Activated naive CD8-positive, alpha-beta T cell treated with anti-CD3 and anti-CD28 coated beads, Interleukin-2, amount 50 U/mL, for 24 hours (primary cell): ENCODE measurements at places on chromosomes 16 and 17.

DNA sequence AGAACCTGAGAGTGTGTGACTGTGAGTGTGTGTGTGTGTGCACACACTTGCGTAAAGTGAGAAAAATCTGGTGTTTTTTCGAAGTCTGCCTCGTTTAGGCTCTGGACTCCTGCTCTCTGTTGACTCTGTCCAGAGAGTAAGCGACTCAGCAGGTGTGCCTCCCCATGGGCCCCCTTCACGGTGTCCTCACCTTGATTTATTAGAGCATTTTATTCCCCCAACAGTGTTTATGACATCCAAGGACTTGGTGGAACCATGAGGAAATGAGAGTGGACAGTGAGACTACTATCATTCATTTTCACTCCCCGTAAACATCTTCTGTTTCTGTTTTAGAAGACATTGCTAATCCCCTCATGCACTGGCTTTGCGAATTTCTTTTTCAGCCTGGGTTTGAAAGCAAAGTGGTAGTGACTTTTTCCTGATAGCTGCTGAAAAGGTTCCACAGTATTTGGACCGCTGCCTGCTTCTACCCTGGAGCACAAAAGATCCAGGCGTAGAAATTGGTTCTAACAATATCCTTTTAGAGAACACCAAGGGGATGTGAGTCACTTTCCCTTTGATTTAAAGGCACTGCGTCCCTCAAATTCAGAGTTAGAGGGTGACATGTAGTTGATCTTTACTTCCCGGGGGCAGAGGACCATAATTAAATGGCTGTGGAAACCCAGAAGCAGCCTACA lies 218.2 kb downstream of the WWOX start:
- DNase-seq: no peak
- H3K36me3 ChIP-seq: no peaks in the 10 kb centered on the region
- no peaks in the 10 kb centered on the region for H3K4me1 ChIP-seq
- no peak overlapping the region for H3K4me3 ChIP-seq

DNA sequence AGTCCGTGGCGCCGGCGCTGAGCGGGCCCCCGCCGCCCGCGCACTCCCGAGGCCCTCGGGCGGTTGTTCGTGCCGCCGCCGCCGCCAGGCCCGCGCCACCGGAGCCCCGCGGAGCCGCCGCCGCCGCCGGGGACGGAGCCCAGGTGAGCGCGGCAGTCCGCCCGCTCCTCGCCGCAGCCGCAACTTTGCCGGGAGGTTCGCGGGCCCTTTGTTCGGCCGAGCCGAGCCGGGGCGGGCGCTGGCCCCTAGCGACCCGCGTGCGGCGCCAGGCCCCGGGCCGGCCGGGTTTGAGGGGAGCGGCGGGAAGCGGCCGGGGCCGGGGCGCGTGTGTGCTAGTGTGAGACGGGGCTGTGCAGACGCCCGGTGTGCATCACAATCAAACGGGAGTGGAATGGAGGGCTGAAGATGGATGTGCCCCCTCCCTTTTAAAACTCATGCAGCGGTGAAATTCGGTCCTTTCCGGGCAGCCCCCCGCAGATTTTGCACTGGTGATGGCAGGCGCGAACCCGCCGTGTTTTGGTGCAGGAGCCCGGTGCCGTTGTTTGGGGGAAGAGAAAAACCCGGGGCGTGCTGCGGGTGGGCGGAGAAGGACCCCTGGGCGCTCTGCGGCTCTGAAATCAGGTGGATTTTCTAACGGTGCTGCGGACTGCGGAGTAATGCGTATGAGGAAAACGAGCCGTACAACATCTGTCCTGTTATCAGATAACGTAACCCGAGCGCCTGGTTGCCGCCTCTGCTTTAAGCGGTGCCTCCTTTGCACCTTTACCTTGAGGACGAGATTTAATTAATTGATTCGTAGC lies 823 bp downstream of the TNRC6C start:
- H3K36me3 ChIP-seq: no peaks in the 10 kb centered on the region
- peaks cover 6% of the 10 kb centered on the region for H3K27me3 ChIP-seq
- peaks cover 51% of the 10 kb centered on the region for H3K4me1 ChIP-seq

- no peaks in the 10 kb centered on the region for H3K36me3 ChIP-seq
- no peaks in the 10 kb centered on the region for H3K4me1 ChIP-seq
- H3K4me3 ChIP-seq: no peak overlapping the region
Observed at GRCh38 chr17:36890398-36891168, 46.7 kb upstream of the LHX1 start.

DNA sequence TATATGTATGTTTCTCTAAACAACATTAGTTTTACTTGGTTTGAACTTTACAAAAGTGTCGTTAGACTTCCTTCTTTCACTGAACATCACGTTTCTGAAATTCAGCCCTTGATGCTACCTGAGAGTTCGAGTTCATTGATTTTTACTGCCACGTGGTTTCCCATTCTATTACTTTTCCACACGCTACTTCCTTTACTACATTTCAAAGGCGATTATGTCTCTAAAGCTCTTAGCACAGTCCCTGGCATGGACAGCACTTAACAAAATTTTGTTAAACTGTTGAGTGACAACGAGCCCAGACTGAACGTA lies 15.9 kb upstream of the ARHGAP17 start:
- H3K36me3 ChIP-seq: no peaks in the 10 kb centered on the region
- peaks cover 55% of the 10 kb centered on the region for H3K4me1 ChIP-seq
- peak overlapping the region; percentile 92 for H3K4me3 ChIP-seq
- DNase-seq: no peak
- peak overlapping the region; percentile 98 for H3K27ac ChIP-seq

- H3K4me3 ChIP-seq: no peak overlapping the region
- H3K4me1 ChIP-seq: no peaks in the 10 kb centered on the region
- peaks cover 21% of the 10 kb centered on the region for H3K27me3 ChIP-seq
- no peaks in the 10 kb centered on the region for H3K36me3 ChIP-seq
- no peak for DNase-seq
Observed at GRCh38 chr16:1079786-1080525, 7.4 kb downstream of the SSTR5 start.

GRCh38 chr17:28466521-28467048 lies 6.9 kb upstream of the SLC13A2 start:
- H3K27me3 ChIP-seq: peaks cover 11% of the 10 kb centered on the region
- peaks cover 7% of the 10 kb centered on the region for H3K4me1 ChIP-seq

- H3K27me3 ChIP-seq: no peaks in the 10 kb centered on the region
- peak overlapping the region; percentile 54 for H3K4me3 ChIP-seq
- no peak for DNase-seq
- peaks cover 31% of the 10 kb centered on the region for H3K36me3 ChIP-seq
Observed at GRCh38 chr17:65029605-65030336, 26.8 kb downstream of the GNA13 start.

- no peaks in the 10 kb centered on the region for H3K36me3 ChIP-seq
- H3K4me3 ChIP-seq: no peak overlapping the region
- peaks cover 14% of the 10 kb centered on the region for H3K4me1 ChIP-seq
- peaks cover 24% of the 10 kb centered on the region for H3K27me3 ChIP-seq
- no peak for DNase-seq
Observed at GRCh38 chr17:81037798-81038733, 3.1 kb downstream of the BAIAP2 start.

DNA sequence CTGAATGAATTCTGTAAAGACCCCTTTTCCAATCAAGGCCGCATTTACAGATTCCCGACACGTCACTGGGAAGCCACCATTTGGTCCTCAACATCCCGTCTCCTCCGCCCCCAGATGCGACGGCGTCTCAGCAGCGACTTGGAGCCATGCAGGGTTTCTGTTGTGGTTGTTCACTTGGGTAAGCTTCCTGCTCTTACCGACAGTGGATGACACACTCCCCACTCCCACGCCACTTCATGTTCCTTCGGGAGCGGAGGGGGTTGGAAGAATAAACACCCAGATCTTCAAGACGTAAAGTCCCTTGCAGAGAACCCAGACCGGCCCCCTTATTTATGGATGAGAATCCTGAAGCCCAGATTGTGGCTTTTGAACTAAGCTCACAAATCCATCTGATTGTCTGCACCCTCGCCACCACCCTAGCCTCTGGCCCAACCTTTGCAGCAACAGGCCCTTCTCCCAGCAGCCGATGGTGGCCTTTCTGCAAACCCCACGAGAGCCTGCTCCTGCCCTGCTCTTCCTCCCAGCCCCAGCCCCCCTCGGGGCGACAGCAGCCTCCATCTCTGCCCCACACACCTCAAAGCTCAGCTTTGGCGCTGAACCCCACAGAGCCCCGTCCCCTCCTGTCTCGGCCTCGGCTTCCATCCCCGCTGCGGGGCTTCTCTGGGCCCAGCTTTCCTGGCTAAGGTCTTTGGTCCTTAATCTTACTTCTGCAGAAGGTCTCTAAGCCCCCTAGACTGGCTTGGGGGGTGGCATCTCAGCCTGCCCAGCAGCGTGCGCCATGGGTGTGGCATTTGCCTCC lies 19.0 kb upstream of the OSGIN1 start:
- no peak overlapping the region for H3K27ac ChIP-seq
- no peak for DNase-seq
- H3K36me3 ChIP-seq: no peaks in the 10 kb centered on the region

DNA sequence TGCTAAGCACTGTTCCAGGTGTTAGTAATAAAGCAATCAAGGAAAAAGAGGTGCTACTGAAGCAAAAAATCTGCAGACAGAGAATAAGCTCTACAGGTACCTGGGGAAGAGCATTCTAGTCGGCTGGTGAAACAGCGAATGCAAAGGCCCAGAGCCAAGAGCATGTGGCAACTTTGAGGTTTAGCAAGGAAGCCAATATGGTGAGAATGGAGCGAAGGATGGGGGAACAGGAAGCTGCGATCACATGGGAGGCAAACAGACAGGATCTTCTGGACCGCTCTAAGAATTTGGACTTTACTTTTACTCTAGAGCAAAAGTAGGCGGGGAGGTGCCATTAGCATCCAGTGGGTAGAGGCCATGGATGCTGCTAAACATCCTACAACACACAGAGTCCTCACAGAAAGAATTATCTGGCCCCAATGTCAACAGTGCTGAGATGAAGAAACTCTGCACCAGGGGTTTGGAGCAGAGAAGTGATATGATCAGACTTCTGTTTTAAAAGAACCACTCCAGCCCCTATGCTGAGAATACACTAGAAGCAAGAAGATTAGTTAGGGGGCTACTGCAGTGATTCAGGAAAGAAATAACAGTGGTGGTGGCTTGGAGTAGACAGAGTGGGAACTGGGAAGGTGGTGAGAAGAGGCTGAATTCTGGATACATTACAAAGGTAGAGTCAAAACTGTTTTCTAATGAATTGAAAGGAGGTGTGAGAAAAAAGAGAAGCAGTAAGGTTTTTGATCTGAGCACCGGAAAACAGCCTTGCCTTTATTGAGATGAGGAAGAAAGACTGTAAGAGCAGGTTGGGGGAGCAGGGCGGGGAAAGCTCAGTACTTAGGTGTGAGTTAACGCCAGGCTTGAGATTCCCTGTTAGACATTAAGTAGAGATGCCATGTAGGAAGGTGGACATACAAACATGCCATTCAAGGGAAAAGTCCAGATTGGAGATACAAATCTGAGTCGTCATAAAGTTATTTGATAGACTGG lies 11.0 kb downstream of the EFTUD2 start:
- H3K27ac ChIP-seq: no peak overlapping the region
- H3K36me3 ChIP-seq: peaks cover 32% of the 10 kb centered on the region
- DNase-seq: no peak
- no peak overlapping the region for H3K4me3 ChIP-seq

- peak overlapping the region; percentile 94 for H3K27ac ChIP-seq
Observed at GRCh38 chr17:42290577-42290976, 2.3 kb downstream of the STAT5A start.
